HCT116 (cell line): ENCODE measurements at places on chromosomes 1 and 21. TPM values are rescaled to one million over a fixed set of nuclear protein-coding genes. Genes with fewer than 3 reads are reported as not detected.

The PLA2G4A gene
- total RNA-seq, result 8.6 TPM

- no peak for DNase-seq
Measured at GRCh38 chr1:209342441-209343175, 240.9 kb upstream of the CAMK1G start.

The DIRAS3 gene
- 1.9 TPM for total RNA-seq

- no peak for DNase-seq
Measured at GRCh38 chr1:226679262-226679661, 59.8 kb downstream of the ITPKB start.

The NUDT4B gene
- 0.74 TPM for total RNA-seq

- no peak for DNase-seq
Measured at GRCh38 chr1:15756143-15757015, 2.2 kb upstream of the FBLIM1 start.

The AUNIP gene
- total RNA-seq, result 12.1 TPM

The TRABD2B gene
- 0.05 TPM for total RNA-seq
